ENCODE measurements at places on chromosomes 5 and 9.

- no peak for DNase-seq
Observed at GRCh38 chr5:165695796-165696195, 2190.4 kb downstream of the MAT2B start.

- no peak for DNase-seq
Observed at GRCh38 chr5:21665524-21665923, 1187.6 kb downstream of the CDH12 start.

DNA sequence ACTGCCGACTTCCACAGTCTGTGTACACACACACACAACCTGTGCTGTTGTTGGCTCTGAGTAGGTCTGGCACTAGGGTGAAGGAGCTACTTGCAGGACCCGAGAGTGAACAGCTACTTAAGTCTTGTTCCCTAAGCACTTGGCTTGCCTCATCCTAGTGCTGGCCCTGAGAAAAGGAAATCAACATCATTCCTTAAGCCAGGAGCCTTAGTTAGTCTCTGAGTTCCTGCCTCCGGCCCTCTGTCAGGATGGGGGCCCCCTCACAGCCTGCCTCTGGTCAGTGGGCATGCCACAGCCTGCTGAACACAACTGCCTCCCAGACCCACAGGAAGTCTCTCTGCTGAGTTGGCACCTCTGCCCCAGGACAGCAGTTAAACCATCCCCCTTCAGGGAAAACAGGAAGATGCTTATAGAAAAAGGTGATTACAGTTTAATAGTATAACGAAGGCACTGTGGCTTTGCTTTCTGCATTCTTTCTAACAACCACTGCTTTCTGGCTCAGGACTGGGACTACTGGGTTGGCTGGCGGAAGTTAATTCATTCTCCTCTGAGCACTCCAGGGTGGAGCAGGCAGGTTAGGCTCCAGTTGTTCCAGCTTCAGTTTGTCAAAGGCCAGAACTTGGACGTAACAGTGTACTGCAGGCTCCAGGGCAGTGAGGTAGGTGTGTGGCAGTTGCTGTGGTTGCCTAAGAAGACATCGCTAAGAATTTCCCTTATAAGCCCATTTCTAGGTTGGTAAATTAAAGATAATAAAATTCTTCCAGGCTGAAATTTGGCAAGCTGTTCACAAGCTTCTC lies 2.8 kb downstream of the MAMDC2 start:
- DNase-seq: no peak

GRCh38 chr5:74477761-74478160 lies 162.8 kb downstream of the ENC1 start:
- DNase-seq: no peak

- peak; percentile 93 for DNase-seq
Observed at GRCh38 chr5:73544429-73545402, 20.7 kb downstream of the ANKRA2 start.

GRCh38 chr5:96220610-96221390 lies 212.2 kb downstream of the PCSK1 start:
- no peak for DNase-seq

GRCh38 chr5:175517824-175518450 lies 39.6 kb downstream of the SFXN1 start:
- no peak for DNase-seq

GRCh38 chr5:65695162-65695755 lies 26.6 kb downstream of the SGTB start:
- DNase-seq: no peak

DNA sequence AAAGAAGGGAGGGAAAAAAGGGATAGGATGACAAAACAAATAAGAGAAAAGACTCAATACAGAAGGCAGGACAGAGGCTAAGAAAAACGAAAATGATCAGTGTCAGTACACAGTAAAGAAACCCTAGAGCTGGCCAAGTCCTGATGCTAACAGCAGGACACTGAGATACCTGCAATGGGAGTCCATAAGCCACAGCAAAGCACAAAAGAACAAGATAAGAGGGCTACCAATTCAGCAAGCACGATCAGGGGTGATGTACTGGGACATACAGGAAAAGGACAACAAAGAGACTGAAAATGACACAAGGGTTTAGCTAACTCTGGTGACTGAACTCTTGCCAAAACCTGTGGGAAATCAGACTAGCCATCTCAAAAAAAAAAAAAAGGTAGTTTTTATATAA lies 1072.6 kb upstream of the COX7C start:
- DNase-seq: no peak

DNA sequence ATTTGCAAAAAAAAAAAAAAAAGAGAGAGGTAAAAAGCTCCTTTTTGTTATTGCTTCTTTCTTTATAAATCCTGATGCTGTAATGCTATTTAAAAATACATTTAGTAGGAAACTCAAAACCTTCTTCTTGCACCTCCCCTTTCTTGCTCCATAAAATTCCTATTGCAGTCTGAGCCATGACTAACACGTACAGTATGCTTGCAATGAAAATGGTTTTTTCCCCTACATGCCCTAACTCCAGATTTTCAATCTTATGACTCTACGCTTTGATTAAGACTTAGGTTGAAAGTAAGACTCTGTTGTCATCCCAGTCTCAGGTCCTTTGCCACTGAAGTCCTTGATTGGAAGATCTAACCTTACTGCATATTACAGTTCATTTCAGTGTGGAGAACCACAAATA lies 23.9 kb downstream of the FGF10 start:
- no peak for DNase-seq

DNA sequence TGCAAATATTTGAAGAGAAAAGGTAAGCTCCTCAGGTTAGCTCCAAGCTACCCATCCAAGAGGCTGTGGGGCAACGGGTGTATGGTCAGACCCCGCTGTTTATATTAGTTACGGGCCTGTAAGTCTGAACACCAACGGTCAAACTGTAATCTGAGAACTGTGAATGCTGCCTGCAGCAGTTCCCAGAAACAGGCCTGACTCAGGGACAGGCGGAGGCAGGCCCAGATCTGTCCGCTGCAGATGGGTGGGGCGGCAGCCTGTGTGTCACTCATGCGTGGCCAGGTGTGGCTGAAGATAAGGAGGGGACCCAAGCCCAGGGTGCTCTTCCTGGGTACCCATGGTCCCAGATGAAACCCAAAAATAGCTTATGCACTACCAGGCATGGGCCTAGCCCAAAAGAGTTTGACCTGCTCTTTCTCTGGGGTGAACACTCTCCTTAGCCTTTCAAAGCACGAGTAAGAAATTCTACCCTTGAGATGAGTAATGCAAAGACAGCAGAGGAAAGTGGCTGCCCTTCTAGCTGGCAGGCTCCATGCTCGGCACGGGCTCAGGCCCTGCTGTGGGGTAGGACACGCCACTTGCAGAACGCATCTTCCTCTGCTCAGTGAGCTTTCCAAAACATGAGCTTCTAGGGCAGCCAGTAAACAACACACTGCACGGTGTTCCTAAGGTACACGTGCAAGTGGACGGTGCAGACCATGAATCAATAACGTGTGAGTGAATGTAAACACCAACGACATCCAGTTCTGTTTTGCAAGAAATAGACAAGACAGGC lies 9.1 kb downstream of the UBAC1 start:
- no peak for DNase-seq

GRCh38 chr9:128703616-128704355 lies 1.5 kb downstream of the PKN3 start:
- DNase-seq: no peak

DNA sequence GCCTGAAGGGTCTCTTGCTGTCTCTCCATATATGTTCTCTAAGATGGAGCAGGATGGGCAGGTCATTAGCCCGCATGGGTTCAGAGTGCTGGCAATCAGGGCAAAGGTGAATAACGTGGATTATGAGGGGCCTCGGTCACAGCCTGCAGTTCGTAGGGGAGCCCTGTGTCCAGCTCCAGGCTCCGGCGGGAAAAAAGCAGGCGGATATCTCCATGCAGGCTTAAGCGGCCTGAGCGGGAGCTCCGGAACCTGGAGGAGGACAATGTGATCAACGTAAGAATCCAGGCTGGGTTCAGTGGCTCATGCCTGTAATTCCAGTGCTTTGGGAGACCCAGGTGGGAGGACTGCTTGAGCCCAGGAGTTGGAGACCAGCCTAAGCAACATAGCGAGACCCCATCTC lies 2.2 kb upstream of the STOML2 start:
- DNase-seq: no peak

GRCh38 chr5:172051643-172052339 lies 45.4 kb upstream of the FBXW11 start:
- no peak for DNase-seq

GRCh38 chr5:7329141-7329540 lies 66.8 kb upstream of the ADCY2 start:
- no peak for DNase-seq

GRCh38 chr9:133961226-133962165 lies 30.6 kb downstream of the VAV2 start:
- DNase-seq: no peak

GRCh38 chr9:32647671-32648070 lies 12.2 kb upstream of the TAF1L start:
- no peak for DNase-seq

DNA sequence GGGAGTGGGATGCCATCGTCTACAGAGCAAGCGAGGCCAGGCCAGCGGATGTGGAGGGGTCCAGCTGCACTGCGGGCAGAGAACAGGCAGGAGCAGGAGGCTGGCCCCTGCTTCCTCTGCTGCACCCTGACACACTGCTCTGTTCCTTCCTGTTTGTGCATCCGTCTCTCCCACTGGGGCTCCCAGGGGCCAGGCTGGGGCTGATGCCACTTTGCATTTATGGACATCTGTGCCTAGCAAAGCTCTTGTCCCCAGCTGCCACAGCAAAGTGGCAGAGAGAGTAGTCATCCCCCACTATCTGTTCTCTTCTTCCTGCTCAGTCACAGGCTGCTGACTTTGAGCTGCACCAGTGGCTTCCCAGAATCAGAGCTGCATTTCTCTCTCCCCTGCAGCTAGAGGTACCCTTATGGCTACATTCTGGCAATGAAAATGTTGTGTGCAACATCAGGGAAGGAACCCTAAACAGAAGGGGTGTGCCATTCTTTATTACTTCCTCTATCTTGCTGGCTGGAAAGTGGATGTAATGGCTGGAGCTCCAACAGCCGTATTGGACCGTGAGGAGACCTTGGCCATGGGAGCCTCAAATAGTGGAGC lies 4.2 kb upstream of the NINJ1 start:
- no peak for DNase-seq

GRCh38 chr5:107395632-107396350 lies 274.9 kb downstream of the EFNA5 start:
- DNase-seq: no peak

- DNase-seq: no peak
Observed at GRCh38 chr9:34400275-34400674, 23.6 kb upstream of the MYORG start.

DNA sequence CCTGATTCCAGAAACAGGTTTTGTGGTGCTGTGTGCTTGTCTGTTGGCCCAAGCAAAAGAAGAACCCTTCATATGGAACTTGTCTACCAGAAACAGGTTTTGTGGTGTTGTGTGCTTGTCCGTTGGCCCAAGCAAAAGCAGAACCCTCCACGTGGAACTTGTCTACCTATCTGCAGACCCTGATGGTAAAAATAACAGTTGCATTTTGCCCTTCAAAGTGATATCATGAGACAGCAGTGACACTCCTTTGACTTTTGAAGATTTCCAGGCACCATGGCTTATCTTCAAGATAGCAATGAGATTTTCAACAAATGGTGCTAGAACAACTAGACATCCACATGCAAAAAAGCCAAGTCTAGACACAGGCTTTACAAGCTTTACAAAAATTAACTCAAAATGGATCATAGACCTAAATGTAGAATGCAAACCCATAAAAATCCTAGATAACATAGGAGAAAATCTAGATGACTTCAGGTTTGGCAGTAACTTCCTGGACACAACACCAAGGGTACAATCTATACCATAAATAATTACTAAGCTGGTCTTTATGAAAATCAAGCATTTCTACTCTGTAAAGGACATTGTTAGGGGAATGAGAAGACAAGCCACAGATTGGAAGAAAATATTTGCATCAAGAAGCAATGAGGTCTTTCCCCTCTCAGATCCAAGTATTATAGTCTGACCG lies 16.8 kb downstream of the MACROH2A1 start:
- DNase-seq: no peak

- DNase-seq: no peak
Observed at GRCh38 chr9:135604437-135605237, 34.7 kb downstream of the GLT6D1 start.

DNA sequence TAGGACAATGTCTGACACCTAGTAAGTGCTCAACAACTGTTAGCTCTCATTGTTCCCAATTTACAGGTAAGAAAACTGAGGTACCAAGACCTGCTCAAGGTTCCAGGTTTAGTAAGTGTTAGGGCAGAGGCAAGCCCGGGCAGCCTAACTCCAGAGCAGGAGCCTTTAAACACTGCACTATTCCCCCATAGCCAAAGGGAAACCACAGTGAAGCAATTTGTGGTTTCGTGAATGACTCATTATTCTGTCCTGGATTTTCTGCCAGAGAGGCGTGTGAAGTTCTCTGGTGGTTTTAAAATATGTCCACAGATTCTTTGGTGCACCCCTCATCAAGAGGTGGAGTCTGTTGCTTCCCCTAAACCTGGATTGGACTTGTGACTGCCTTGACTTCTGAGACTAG lies 1.0 kb upstream of the MCC start:
- DNase-seq: no peak

DNA sequence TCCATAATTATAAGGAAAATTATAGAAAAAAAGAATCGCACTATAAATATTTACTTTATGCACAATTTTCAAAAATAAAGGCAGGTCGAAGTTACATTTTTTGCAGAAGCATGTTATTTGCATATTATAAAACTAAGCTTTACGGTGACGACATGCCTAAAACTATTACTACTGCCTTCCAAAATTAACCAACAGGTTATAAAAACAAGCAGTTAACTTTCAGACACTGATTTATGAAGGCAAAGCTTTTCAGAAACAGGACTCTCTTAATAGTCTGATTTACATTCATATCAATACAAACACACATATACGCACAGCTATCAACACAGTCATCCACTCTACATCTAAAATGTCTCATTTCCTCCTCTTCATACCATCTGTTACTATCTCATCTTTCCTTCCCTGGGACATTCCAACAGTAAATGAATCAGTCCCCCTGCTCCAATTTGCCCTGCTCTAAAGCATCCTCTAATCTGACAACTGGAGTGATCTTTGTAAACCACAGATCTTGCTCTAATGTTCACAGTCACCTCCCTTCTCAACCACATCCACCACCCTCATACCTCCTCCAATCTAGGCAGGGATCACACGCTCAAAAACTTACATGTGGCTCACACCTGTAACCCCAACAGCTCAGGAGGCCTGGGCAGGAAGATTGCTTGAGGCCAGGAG lies 21.6 kb downstream of the FBXW11 start:
- DNase-seq: no peak

GRCh38 chr9:105418588-105419500 lies 29.0 kb upstream of the FSD1L start:
- no peak for DNase-seq

GRCh38 chr9:107131108-107131799 lies 151.8 kb upstream of the RAD23B start:
- DNase-seq: no peak
